Activated T-helper 17 cell treated with anti-CD3 and anti-CD28 coated beads, Interleukin-2, amount 50 U/mL, for 72 hours (primary cell): ENCODE measurements at places on chromosomes 16 and 17.
A peak's percentile ranks its signal among the peaks of the same experiment; 100 is the strongest.

DNA sequence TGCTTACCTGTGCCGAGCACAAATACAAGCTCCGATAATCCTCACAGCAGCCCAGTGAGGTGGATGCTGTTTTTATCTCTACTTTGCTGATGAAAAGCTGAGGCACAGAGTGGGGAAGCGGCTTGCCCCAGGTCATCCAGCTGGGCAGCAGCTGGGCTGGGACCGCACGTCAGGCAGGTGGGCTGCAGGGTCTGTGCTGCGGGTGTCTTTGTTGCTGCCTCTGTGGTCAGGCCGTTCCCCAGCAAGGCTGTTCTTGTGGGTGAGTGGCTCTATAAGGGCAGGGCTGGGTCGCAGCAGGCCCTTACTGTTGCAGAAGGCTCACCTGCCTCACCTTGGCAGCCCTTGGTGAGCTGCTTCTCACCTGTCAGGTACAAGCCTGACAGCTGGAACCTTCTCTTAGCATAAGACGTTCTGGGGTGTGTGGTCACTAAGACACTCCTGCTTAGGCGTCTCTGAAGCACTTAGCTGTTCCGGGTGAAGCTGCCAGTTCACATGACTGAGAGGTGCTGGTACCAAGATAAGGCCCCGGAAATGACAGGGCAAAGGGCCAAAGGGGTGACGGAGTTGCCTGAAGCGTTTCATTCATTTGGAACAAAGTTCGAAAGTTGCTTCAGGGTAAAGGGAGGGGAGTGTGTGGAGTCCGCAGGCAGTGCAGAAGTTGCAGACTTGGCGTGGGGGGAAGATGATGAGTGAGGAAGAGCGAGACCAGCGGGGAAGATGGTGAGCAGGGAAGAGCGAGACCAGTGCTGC, 17.4 kb downstream of the IRF8 start:
- ATAC-seq: no peak
- no peaks in the 10 kb centered on the region for H3K27me3 ChIP-seq
- H3K27ac ChIP-seq: no peak overlapping the region
- H3K4me3 ChIP-seq: no peak overlapping the region

DNA sequence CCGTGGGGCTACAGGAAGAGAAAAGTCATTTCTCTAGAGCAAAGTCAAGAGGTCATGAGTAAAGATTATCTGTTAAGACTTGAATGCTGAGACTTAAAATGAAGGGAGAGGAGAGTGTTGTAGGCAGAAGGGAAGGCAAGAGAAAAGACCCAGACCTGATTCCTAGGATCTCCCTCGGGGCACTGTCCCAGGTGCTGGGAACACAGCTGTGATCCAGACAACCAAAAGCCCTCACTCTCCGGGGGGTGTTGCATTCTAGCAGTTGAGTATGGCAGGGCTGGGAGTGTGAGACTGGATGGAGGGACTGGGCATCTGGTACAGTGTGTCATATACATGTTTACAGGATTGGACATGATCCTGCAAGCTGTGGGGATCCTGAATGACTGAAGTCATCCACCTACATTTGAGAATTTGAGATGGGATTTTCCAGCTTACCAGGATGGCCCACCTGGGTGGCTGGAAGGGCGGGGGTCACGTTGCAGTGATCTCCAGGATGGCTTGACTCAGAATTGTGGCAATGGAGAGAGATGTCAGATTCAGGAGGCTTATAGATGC, 29.1 kb downstream of the ARSG start:
- no peak overlapping the region for H3K4me3 ChIP-seq
- no peaks in the 10 kb centered on the region for H3K36me3 ChIP-seq
- H3K27me3 ChIP-seq: no peaks in the 10 kb centered on the region
- no peak for ATAC-seq

GRCh38 chr16:5228369-5228768, 130.8 kb upstream of the EEF2KMT start:
- peaks cover 47% of the 10 kb centered on the region for H3K27me3 ChIP-seq
- ATAC-seq: no peak
- no peaks in the 10 kb centered on the region for H3K36me3 ChIP-seq
- no peaks in the 10 kb centered on the region for H3K4me1 ChIP-seq

DNA sequence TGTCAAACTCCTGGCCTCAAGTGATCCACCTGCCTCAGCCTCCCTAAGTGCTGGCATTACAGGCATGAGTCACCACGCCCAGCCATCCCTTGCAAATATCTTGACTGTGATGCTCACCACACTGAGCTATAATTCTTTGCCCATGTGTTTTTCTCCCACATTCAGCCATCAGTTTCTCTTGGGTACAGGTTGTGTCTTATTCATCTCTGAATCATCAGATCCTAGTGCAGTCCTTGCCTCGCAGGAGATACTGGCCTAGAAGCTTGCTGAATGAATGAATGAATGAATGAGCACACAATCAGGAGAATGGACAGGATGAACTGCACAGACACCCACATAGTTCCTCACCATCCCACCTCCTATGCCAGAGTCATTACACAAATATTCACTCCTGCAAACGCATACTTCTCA, 24.4 kb upstream of the ETV4 start:
- H3K36me3 ChIP-seq: no peaks in the 10 kb centered on the region
- peaks cover 7% of the 10 kb centered on the region for H3K27me3 ChIP-seq
- no peaks in the 10 kb centered on the region for H3K4me1 ChIP-seq
- peak; percentile 89 for ATAC-seq

- no peak overlapping the region for H3K4me3 ChIP-seq
Measured at GRCh38 chr16:11370084-11370931, 25.0 kb downstream of the RMI2 start.

DNA sequence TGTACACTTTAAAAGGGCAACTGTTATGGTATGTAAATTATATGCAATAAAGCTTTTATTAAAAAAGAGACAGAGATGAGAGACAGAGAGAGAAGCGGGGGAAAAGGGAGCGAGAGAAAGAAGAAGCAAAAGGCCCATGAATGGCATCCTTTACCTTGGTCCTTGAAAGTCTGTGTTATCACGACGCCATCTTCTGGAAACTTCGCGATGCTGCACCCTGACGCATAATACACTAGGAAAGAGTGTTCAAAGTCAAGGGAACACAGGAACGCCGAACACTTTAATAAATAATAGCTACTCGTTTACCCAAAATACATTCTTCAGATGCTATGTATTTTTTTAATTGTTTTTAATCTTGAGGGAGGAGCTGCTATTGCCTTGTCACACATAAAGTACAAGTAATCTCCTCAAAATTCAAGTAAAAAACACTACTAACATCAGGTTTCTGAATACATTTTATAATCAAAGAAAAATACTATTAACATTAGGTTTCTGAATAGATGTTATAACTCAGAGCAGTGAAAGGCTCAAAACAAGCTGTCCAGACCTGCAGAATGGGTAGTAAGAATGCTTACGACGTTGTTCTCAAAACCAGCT, 23.0 kb upstream of the SLC38A8 start:
- ATAC-seq: peak; percentile 51
- no peak overlapping the region for H3K27ac ChIP-seq
- H3K4me1 ChIP-seq: peaks cover 5% of the 10 kb centered on the region
- no peak overlapping the region for H3K4me3 ChIP-seq
- peaks cover 97% of the 10 kb centered on the region for H3K36me3 ChIP-seq

GRCh38 chr17:39194089-39194984, 3.1 kb downstream of the CACNB1 start:
- peaks cover 33% of the 10 kb centered on the region for H3K36me3 ChIP-seq
- no peak overlapping the region for H3K4me3 ChIP-seq
- peak overlapping the region; percentile 51 for H3K27ac ChIP-seq
- H3K4me1 ChIP-seq: peaks cover 4% of the 10 kb centered on the region
- no peak for ATAC-seq

DNA sequence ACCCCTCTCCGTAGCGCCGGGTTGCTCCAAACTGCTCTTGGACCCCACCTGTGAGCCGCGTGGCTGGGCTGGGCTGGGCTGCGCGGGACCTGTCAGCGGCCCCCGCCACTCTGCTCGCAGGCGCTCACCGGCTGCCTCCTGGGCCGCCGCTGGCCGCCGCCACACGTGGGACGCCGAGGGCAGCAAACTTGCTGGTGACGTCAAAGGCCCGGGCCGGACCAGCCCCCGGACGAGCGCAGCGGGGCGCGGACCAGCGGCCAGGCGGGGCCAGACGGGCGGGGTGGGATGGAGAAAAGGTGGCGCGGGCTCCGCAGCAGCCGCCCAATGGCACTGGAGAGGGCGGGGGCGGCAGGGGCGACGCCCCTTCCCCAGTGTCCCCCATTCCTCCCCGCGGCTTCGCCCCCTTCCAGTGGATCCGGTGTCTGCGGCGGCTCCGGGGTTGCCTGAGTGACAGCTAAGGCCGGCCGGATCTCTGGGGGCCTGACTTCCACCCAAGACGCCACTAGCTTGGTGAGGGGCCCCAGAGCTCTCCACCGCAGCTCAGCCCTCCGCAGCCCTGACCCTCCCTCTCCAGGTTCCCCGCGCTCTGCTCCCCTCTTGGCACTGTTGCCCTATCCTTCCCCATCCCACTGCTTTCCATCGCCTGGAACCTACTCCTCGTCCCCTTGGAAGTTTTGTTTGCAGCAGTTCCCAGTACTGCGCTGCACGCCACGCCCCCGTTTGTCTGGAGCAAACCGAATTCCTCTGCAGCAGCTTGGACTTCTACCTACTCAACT, at the start of gene HS3ST3A1:
HS3ST3A1 (minus strand) TSS at position 154 of the 776 bp plus-strand sequence. CDS start 800 bp downstream, outside the sequence.
- peaks cover 56% of the 10 kb centered on the region for H3K27me3 ChIP-seq
- peak; percentile 37 for ATAC-seq
- H3K27ac ChIP-seq: no peak within 1 kb of the TSS
- H3K36me3 ChIP-seq: no peaks in the 10 kb centered on the region
- H3K4me1 ChIP-seq: peaks cover 9% of the 10 kb centered on the region
- peak within 1 kb of the TSS; percentile 64 for H3K4me3 ChIP-seq

DNA sequence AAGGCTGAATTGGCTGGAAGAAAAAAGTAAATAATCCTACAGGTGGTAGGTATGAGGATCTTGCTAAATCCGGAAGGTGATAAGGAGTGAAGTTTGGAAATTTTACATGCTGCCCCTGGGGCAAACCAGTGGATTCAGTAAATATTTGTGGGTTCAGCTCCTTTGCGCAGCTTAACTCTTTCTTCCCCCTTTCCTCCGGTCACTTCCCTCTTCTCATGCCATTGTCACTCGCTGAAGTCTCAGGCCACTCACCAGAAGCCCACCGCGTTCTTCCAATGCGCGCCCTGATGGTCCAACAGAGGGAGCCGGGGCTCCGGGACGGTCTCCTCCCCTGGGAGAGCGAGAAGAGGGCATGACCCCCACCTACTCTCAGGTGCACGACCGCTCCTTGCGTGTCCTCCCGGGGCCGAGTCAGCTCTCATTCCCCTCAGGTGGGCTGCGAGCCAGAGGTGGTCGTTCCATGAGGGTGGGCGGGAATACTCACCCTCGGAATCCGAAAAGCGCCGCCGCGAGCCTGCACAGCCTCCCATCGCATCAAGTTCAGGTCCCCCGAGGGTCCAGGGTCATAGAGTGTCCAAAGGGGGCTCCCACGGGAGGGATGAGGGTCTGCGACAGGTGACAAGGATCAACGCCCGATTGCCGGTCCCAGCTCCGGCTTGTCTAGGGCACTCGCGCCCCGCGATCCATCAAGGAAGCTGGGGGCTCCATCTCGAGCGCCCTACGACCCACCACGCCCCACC, 474 bp downstream of the CLN3 start:
- no peak for ATAC-seq
- peak overlapping the region; percentile 99 for H3K27ac ChIP-seq
- H3K4me1 ChIP-seq: peaks cover 38% of the 10 kb centered on the region
- peak overlapping the region; percentile 95 for H3K4me3 ChIP-seq
- H3K36me3 ChIP-seq: peaks cover 52% of the 10 kb centered on the region
- H3K27me3 ChIP-seq: no peaks in the 10 kb centered on the region

- H3K27ac ChIP-seq: peak overlapping the region; percentile 88
- H3K27me3 ChIP-seq: no peaks in the 10 kb centered on the region
- H3K4me3 ChIP-seq: peak overlapping the region; percentile 91
- no peak for ATAC-seq
Measured at GRCh38 chr17:74873874-74874614, 1.2 kb upstream of the FDXR start.

DNA sequence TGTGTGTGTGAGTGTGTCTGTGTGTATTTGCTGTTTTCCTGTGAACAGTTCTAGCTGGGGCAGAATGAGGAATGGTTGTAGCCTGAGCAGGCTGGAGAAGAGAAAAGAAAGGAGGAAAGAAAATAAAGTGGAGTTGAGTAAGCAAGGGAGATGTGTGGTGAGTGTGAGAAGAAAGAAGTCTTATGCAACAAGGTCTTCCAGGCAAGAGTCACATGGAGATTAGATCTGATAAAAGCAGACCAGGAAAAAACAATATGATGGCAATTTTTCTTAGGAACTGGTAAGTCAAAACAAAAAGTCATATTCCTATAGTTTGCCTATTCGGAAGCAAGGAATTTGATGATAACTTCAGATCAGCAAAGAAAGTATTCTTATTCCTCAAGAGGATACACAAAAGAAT, 125.0 kb downstream of the HS3ST3A1 start:
- no peaks in the 10 kb centered on the region for H3K36me3 ChIP-seq
- no peak overlapping the region for H3K4me3 ChIP-seq
- H3K4me1 ChIP-seq: no peaks in the 10 kb centered on the region
- no peak for ATAC-seq
- H3K27ac ChIP-seq: no peak overlapping the region

GRCh38 chr17:40283662-40284061, 4.0 kb upstream of the CDC6 start:
- no peaks in the 10 kb centered on the region for H3K27me3 ChIP-seq
- peak overlapping the region; percentile 79 for H3K27ac ChIP-seq
- ATAC-seq: peak; percentile 68
- peak overlapping the region; percentile 84 for H3K4me3 ChIP-seq
- peaks cover 37% of the 10 kb centered on the region for H3K4me1 ChIP-seq
